Activated T-helper 1 cell treated with anti-CD3 and anti-CD28 coated beads, Interleukin-12 subunit alpha, Interleukin-12 subunit beta, Interleukin-2, Interleukin-4 antibody, amounts not matched to agents 30 ng/mL and 10 ng/mL and 1 ng/mL, durations not matched to agents 14 hours and 24 hours and 36 hours (primary cell): ENCODE measurements at places on chromosomes 1 and 21. TPM values are rescaled to one million over a fixed set of nuclear protein-coding genes. Genes with fewer than 3 reads are reported as not detected.

ERICH3 gene
- not detected in 2 replicates for total RNA-seq

AK4 gene
- total RNA-seq = 108 TPM in 2 replicates

DNA sequence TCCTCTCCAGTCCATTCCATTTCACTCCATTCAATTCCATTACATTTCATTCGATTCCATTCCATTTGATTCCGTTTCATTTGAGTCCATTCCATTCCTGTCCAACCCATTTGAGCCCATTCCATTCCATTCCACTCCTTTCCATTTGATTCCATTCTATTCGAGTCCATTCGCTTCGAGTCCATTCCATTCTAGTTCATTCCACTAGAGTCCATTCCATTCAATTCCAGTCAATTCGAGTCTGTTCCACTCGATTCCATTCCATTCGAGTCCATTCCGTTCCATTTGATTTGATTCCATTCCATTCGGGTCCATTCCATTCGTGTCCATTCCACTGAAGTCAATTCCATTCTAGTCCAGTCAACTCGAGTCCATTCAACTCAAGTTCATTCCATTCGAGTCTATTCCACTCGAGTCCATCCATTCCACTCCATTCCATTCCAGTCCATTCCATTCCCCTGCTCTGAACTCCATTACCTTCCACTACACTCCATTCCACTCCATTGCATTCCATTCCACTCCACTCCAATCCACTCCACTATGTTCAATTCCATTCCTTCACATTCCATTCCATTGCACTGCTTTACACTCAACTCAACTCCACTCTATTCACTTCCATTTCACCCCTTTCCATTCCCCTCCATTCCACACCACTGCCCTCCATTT is 2569.4 kb upstream of the TPTE start:
- H3K4me1 ChIP-seq = no peaks in the 10 kb centered on the region
- no peak overlapping the region for H3K27ac ChIP-seq
- no peaks in the 10 kb centered on the region for H3K27me3 ChIP-seq
- no peak for DNase-seq
- H3K4me3 ChIP-seq = no peak overlapping the region

DNA sequence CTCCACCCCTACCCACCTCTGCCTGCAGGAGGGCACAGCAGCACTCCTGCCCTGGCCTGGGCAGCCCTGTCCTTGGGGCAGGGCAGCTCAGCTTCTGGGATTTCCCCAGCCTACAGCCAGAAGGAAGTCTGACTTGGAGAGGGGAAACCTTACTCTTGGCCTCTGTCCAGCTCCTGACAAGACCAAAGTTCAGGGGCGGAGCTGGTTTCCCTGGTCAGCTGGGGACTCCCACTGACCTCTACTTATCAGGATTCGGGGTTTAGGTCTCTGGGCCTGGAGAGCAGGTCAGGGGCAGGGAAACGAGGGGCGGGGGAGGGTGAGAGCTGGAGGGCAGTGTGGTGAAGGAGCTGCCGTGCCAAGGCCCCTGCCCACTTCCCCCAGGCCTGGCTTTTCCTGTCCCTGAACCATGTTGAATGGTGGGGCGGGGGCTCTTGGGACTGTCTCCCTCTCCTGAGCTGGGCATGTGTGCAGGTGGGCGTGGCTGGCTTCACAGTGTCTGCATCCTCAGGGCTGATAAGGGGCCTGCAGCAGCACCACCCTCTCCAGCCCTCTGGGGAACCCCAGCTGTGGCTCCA is 16.8 kb upstream of the ETV3 start:
- no peak for DNase-seq
- no peak overlapping the region for H3K27ac ChIP-seq
- no peaks in the 10 kb centered on the region for H3K36me3 ChIP-seq
- H3K4me1 ChIP-seq = peaks cover 29% of the 10 kb centered on the region
- peaks cover 24% of the 10 kb centered on the region for H3K27me3 ChIP-seq

GRCh38 chr1:66434096-66434495 is 99.9 kb upstream of the SGIP1 start:
- no peak overlapping the region for H3K27ac ChIP-seq
- peaks cover 1% of the 10 kb centered on the region for H3K27me3 ChIP-seq
- H3K36me3 ChIP-seq = peaks cover 17% of the 10 kb centered on the region
